ENCODE measurements at places on chromosomes 13 and 19.
A peak's percentile ranks its signal among the peaks of the same experiment; 100 is the strongest.

- no peak for DNase-seq
Observed at GRCh38 chr13:32205431-32206096, 109.6 kb downstream of the ZAR1L start.

DNA sequence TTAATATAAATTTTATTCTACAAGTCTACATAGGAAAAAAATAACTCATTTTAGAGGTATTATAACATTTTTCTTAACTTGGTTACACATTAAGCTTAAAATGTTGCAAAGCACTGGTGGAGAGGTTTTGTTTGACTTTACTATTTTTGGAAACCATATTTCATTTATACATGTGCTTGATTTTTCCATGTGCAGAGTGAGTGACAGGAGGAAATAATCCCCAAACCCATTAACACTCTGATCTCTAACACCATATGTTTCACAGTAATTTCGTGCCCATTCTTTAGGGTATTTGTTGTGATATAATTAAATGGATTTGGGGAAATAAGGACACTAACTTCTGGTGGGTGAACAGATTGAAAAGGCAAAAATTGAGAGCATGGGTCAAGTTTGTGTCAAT, 2124.4 kb upstream of the PCDH20 start:
- no peak for DNase-seq

DNA sequence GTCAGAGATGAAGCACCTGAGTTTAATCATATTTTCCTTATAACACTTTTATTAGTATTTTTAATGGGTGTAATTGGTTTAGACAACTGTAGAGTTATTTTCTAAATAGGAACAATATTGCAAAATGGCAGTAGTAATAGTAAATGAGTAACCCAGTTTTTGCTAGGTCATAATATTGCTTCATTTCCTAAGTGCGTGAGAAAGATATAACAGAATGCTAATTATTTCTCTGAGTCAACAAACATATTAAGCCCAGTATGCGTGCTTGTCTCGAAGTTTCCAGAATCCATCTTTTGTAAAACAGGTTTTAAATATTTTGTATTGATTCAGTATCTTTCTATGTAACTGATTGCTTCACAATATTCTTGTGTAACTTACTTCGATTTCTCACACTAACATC, 315.3 kb downstream of the MYO16 start:
- no peak for DNase-seq

- no peak for DNase-seq
Observed at GRCh38 chr13:32135056-32135390, 103.4 kb downstream of the FRY start.

DNA sequence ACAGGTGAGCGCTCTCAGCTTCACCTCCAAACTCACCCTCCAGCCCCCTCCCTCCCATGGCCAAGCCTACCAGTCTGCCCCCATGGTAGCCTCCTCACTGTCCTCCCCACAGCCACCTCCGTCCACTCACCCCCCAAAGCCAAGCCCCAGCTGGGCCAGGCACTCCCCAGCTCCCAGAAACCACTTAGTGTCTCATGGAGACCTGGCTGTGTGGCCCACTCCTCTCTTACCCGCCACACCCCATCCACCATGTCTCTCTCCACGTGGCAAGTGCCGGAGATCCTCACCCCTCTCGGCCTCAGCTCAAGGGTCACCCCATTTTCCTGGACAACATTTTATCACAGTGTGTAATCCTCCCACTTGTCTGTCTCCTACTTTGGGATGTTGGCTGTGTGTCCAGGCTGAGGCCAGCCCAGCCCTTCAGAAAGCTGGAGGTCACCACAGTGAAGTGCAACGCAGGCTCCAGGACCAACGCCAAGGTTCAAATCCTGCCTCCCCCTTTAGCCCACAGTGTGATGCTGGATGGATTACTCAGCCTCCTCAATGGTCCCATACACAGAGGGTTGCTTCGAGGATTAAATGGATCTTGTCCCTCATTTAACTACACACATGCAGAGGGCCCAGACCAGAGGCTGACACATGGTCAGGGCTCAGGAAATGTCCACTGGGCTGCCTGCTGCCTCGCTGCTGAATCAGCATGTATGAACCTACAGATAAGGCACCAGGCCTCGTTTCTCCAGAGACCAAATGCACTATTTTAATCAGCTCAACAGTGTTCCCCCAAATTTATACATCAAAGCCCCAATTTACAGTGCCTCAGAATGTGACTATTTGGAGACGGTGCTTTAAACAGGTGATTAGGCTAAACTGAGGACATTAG, 71.3 kb downstream of the CEBPG start:
- no peak for DNase-seq

- DNase-seq = no peak
Observed at GRCh38 chr19:42488783-42489521, 39.3 kb downstream of the CEACAM1 start.

- no peak for DNase-seq
Observed at GRCh38 chr13:34587576-34587975, 354.5 kb upstream of the NBEA start.

- no peak for DNase-seq
Observed at GRCh38 chr13:23600100-23600499, 29.9 kb downstream of the TNFRSF19 start.

DNA sequence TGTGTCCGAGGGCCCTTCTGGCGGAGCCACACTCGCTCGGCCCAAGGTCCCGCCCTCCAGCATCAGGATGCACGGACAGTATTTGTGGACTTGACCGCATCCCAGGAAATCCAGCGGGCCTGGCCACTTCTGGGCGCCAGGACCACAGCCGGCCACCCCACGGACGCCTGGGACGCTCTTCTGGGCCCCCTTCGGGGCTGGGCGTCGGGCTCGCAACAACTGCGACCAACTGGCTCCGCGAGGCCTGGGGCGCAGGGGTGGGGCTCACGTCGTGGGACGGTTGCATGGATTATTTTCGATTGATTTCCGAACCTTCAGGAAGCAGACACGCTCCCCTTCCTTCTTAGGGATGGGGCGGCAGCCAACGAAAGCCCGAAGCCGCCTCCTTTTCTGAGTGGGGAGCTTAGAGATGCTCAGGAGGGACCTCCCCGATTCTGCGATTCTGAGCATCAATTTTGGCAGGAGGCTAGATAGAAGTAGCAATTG, 521 bp upstream of the NUP58 start:
- DNase-seq = peak; percentile 31

- no peak for DNase-seq
Observed at GRCh38 chr19:958967-959855, 24.9 kb upstream of the WDR18 start.

GRCh38 chr19:19538785-19539166, 711 bp downstream of the CILP2 start:
- DNase-seq = no peak

GRCh38 chr13:64057372-64058020, 2641.8 kb upstream of the PCDH20 start:
- no peak for DNase-seq

DNA sequence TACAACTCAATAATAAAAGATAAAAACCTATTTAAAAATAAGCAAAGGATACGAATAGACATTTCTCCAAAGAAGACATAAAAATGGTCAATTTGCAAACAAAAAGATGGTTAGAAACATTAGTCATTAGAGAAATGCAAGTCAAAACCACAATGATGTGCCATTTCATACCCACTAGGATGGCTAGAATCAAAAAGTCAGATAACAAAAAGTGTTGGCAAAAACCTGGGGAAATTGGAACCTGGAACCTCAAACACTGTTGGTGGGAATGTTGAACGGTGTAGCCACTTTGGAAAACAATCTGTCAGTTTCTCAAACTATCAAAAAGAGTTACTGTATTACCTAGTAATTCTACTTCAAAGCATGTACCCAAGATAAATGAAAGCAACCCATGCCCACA, 26.5 kb upstream of the ZNF30 start:
- DNase-seq = no peak

DNA sequence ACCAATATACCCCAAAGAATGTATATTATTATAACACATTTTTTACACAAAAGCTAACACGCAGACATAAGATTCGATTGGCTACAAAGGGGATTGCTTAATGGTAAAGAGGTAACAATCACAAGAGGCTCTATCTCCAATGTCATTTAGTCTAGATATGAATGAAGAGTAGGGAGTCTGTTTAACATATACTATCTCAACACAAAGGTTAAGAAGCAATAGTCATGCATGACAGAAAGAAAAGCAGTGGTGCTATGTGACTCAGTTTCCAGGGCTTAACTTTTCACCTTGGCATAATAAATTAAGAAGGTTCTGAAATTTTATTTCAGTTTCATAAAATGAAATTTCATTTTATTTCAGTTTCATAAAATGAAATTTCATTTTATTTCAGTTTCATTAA, 33.3 kb downstream of the UFM1 start:
- DNase-seq = no peak

Data from dermis microvascular lymphatic vessel endothelial cell (primary cell).